ENCODE measurements at places on chromosomes 6 and 20.

DNA sequence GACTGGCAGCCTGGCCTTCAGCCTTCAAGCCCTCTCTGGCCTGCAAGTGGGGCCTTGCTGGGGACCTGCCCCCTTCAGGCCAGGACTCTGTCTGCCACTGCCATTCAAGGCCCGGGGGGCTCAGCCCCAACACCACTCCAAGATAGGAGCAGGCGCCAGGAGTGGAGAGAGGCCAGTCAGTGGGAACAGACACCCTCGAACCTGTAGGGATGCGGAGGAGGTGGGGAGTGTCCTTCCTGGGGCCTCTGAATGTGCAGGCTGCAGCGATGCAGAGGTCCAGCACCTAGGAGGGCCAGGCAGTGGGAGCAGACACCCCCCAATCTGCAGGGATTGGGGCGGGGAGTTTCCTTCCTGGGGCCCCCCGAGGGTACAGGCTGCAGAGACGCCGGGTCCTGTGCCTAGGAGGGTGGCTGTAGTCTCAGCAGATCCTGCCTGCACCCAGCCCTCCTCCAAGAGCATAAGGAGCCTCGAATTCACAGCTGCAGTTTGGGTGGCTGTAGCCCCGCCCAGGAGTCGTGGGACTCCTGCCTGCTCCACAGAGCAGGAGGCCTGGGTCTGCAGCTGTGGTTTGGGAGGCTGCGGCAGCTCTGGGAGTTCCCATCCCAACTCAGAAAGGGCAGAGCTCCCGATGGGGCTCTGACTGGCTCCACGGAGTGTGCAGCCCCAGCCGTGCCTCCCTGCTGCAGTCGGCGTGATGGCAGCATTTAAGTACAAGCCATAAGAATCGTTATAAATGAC, 33.1 kb downstream of the NR2E1 start:
- no peak for DNase-seq

GRCh38 chr6:56026455-56027180, 151.2 kb upstream of the BMP5 start:
- DNase-seq = no peak

DNA sequence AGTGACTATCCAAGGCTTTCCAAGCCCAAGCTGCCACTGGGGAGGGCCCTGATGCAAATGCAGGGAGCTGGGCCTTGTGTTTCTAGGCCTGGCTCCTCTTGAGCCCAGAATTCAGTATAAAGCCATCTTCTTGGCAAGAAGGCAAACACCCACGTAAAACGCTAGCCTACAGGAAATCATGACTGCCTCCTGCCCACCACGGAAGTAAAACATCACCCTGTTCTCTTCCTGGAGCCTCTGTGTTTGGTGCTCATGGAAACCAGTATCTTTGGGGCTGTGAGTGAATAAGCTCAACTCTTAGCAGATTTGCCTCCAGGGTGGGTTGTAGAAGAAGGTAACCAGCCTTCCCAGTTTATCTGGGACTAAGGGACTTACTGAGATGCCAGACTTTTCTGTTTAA, 271.0 kb downstream of the ZNF217 start:
- no peak for DNase-seq

GRCh38 chr6:139287868-139288267, 3.9 kb downstream of the TXLNB start:
- no peak for DNase-seq

DNA sequence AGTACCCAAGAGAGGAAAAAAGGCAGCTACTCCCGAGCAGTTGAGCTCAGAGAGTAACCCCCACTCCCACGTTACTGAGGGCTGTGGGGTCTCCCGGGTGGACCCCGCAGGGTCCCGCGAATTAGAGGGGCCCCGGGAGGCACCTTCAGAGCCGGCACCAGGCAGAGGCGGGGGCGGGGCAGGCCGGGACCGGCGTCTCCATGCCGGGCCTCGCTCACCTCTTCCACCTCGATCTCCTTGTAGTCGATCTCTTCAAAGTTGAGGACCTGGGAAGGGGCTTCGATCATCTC, 381 bp downstream of the MAP3K7 start:
- peak; percentile 23 for DNase-seq

DNA sequence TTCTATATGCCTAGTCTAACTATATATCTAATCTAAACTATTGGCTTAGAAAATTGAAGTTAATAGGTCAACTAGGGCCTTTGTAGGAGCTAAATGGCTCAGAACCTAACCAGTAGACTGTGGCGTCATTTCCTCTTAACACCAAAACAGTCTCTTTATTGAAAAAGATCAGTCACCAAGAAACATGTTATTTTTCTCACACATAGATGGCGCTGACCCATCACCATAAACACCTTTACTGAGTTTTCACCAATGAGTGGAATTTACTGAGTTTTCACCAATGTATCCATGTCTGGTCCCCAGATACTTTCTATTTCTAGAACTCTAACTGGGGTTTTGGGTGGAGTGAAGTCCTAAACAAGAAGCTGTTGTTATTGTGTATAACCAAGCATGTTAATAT, 636.0 kb downstream of the BCKDHB start:
- peak; percentile 13 for DNase-seq

GRCh38 chr6:7479801-7480266, 61.6 kb upstream of the DSP start:
- peak; percentile 86 for DNase-seq

DNA sequence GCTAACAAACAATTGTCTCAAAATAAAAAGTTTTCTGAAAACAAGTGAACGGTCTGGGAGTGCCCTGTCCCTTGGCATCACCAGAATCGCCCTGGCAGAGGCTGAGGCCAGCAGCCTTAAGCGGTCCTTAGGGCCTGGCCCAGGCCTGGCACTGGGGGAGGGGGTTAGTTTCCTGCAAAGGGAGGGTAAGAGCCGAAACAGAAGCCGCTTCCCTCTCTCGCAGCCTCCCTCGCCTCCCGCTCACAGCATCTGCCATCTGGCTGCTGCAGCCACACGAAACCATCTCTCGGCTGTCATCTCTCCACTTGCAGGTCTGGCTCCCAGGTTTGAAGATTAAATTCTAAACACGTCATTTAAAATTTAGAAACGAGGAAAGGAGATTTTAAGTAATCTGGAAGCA, 31.5 kb downstream of the PMEPA1 start:
- DNase-seq = no peak

- DNase-seq = no peak
These were observed 63.3 kb downstream of the ARHGAP18 start for GRCh38 chr6:129646642-129647041.

DNA sequence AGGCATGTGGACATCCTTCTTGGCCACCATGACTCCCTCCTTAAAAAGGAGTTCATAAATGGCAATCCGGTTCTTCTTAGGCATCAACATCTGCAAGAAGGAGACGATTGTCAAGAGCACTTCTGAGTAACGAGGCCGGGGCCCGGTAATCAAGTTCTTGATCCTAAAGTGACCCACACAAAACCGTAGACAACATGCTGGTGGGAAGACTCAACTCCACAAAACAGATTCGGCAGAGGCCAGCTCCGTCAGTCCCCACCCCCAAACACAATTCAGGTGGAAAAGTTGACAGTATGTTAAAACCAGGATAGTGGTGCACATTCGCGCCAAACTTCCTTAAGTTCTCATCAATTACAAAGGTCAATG, 754 bp downstream of the RPS10 start:
- peak; percentile 24 for DNase-seq

- DNase-seq = no peak
These were observed 25.5 kb downstream of the COL11A2 start for GRCh38 chr6:33166811-33167210.
